ENCODE measurements at places on chromosomes 2 and 18.

DNA sequence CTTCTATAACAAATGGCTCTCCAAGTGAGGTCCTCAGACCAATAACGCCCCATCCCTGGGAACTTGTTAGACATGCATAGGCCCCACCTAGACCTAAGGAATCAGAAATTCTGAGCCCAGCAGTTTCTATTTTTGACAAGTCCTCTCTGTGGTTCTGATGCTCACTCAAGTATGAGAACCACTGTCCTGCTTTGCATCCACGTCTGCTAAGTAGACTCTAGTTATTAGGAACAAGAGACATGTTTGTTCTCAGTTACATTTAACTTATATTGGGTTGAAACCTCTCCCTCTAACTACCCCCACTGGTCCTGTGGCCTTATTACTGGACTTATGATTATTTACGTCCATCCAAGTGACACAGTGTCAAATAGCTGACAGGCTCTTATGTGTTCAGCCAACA, 70.3 kb downstream of the TMEM17 start:
- DNase-seq, result no peak

DNA sequence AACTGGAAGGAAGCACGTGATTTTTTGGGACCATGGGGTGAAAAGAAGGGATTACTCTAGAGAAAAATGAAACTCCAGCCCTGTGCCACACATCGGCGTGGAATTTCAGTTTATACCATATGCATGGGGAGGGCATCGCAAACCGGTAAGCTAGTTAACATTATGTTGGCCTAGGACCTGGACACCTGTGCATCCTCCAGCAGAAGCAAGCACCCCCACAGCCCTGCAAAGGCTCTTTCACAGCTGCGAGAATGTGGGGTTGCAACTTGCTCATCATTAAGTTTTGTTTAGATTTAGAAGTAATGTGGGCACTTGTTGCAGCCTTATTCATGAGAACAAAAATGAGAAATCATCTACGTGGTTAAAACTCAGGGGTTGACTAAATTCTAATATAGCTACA, 299.2 kb downstream of the PIEZO2 start:
- DNase-seq, result no peak

GRCh38 chr2:113197347-113198047, 23.7 kb downstream of the PSD4 start:
- no peak for DNase-seq

- no peak for DNase-seq
Measured at GRCh38 chr18:26646901-26647300, 98.5 kb upstream of the KCTD1 start.

DNA sequence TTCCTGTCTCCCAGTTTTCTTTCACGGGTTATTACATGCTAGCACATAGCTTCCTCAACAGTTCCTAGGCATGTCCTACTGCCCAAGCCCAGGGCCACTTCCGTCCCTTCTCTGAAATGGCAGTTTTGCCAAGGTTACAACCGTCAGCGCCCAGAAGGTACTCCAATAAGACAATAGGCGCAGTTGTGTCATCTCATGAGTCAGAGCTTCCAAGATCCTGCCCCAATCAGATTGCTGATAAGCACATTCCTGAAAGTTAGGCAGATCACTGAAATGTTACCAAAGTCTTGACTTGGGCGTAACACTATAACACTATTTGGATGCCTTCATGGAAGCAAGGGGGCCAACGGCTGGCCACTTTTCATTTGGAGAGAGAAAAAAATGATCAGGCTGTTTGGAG, 34.2 kb downstream of the GKN2 start:
- peak; percentile 48 for DNase-seq
